Neural progenitor cell (in vitro differentiated cells): ENCODE measurements at places on chromosomes 4 and X.
A peak's percentile ranks its signal among the peaks of the same experiment; 100 is the strongest.

- peak; percentile 10 for DNase-seq
Measured at GRCh38 chr4:139658185-139658584, 7.4 kb upstream of the MGST2 start.

DNA sequence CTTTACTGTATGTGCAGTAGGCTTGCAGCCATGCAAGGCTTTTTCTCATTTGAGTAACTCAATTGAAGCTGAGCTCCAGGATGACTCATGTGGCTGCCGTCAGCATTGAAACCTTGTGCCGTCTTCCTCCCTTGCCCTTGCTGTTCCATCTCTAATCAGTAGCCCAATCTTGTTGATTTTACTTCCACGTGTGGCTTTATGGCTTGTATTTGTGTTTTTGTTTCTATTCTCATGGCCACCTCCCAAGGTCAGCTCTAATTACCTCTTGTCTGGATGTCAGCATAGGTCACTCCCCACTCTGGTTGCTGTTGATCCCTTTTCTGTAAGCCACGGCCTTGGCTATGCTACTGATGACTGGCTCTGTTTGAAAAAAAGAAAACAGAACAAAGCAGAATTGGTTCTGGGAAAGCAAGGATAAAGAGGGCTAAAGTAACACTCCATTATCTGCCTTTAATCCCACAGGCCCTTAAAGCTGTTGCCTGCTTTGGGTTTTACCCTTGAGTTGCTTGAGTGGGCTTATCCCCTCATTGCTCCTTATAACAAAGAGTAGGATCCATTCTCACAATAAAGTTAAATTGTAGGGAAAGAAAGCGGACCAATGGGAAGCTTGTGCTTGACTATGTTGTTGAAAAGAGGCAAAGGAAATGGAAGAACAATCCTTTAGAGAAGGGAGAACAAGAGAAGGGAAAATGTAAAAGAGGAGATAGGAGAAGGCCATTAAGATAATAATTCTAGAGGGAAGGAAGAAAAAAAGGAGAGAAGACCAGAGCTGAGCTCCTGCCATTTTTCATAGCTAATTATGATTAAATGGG is 173.9 kb upstream of the PGRMC2 start:
- DNase-seq, result peak; percentile 88

GRCh38 chr4:133130171-133130570 is 18.9 kb upstream of the PCDH10 start:
- DNase-seq, result no peak

DNA sequence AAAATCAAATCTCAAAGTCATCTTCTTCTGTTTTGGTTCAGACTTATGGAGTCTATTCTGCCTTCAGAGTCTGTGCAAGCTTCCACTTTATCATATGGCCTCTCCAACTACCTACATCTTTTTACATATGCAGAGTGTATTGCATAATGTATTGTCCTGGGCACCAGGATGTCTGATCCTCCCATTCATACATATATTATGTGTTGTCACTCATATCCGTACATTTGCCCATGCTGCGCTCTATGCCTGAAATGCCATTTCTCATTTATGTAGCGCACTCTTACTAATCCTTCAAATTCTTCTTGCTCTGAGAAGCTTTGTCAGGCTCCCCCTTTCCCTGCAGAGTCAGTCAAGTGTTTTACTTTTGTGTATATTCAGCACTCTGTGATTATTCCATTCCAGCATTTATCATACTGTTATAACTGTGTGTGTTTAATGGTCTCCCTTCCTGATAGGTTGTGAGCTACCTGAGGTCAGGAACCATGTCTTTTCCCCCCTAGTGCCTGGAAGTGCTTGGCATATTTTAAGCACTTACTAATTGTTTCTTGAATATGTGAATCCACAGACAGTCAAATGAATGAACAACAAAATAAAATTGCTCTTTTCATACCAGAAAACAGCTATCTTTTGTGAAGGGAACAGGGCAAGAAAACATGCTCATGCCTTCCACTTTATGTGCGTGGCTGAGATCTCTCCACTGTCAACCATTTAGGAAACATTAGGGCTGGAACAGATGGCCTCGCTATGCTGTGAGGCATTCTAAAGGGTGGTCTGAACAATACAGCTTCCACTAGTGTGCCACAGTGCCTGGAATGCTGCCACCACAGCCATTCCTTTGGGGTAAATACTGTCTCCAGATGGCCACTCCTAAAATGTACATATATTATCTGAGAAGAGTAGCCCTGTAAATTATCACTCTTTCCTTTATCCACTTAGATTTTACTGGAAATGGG is 81.8 kb downstream of the GLUD2 start:
- DNase-seq, result no peak

DNA sequence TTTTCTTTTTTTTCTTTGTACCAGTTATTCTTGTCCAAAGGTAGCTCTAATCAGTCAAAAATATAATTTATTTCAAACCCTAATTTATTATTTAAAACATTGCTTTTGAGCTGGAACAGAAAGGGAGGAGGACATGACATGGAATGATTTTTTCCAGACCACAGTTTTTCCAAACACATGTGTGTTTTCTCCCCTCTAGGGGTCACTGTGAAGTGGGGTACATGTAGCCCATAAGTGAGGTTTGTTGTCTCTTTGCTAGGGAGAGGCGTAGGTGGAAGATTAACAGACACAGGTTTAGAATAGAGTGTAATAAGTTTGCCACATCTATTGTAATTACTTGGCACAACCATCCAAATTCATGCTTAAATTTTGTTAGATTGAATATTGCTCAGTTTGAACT is 83.0 kb downstream of the TNIP2 start:
- DNase-seq, result peak; percentile 21

- peak; percentile 49 for DNase-seq
Measured at GRCh38 chr4:39446842-39447573, 11.7 kb downstream of the RPL9 start.

- no peak for DNase-seq
Measured at GRCh38 chrX:16843208-16843909, 26.8 kb downstream of the RBBP7 start.

GRCh38 chr4:183773790-183774189 is 114.7 kb downstream of the TRAPPC11 start:
- DNase-seq, result no peak

GRCh38 chr4:76420762-76421581 is at the start of gene CCDC158:
TSS of gene CCDC158 (minus strand) at chr4:76421141. CDS start at chr4:76403207, 17,934 bp downstream.
- no peak for DNase-seq

- no peak for DNase-seq
Measured at GRCh38 chr4:8255698-8256441, 13.7 kb upstream of the HTRA3 start.

DNA sequence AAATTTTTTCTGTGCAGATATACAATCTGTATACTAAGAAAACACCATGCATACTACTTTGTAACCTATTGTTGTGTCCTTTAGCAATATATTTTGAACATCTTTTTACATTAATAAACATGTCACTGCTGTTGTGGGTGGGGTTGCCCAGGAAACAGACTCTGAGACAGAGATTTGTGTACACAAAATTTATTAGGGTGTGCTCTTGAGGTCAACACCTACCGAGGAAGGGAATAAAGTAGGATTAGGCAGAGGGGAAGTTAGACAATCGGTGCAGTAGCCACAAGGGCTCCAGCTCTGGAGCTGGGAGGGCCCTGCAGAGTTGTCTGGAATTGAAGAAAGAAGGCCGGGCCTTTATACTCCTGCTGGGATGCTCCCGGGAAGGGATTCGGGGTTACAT is 56.4 kb downstream of the CXorf58 start:
- DNase-seq, result peak; percentile 48

DNA sequence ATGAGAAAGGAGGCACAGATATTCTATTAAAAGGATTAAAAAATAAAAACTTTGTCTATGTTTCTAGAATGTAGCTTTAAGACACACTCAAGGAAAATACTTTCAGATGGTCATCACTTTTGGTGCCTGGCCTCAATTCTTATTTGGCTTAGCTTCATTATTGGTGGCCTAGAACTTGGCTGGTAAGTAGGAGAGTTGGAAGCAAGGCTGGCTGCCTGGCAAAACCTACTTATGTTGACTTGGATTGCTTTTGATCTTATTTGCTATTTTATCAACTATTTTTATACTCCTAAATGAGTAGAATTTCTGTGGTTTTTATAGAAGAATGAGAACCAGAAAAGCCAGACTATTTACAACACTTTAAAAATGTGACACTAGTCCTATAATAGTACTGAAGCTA is 35.3 kb upstream of the JADE3 start:
- no peak for DNase-seq

GRCh38 chr4:151888367-151888866 is 127.6 kb upstream of the GATB start:
- no peak for DNase-seq

DNA sequence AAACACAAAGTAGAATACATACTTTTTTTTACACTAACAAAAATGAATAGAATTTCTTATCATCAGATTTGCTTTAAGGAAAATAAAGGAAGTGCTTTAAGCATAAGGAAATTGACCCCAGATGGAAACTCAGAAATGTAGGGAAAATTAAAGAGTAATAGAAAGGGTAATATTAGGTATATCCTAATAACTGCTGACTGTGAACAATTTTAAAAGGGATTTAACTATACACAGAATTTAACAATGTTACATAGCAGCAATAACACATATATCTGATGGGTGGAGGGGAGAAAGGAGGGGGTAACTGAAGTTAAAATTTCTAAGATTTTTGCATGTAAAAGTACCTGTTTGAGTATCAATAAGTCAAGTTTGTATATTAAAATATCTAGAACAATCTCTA is 8.6 kb downstream of the CDKL2 start:
- no peak for DNase-seq

DNA sequence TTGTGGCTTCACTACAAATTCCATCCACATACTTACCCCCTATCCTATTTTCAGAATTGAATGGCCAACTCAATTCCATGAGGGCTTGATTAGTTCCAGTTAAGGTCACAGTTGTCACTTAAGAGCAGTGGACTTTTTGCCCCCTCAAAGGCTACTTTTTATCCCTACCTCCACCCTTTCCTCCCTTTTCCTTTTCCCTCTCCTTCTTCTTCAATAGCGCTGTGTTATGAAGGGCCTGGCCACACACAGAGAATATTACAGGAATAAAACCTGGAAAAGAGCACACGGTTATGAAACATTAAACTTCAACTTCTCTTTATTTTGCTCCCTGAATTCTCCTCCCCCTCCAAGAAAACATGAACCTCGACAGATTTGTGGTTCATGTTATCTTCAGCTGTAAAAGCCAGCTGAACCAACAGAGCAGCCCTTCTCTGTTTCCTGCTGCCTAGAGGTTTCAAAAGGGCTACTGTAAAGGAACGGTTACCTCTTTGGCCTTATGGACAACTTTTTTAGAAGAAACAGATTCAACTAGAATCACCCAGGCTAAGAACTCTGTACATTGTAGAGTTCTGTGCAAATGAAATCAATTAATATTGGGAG is 87.0 kb upstream of the RPL34 start:
- DNase-seq, result no peak

GRCh38 chr4:42709392-42710065 is 52.6 kb upstream of the ATP8A1 start:
- no peak for DNase-seq

DNA sequence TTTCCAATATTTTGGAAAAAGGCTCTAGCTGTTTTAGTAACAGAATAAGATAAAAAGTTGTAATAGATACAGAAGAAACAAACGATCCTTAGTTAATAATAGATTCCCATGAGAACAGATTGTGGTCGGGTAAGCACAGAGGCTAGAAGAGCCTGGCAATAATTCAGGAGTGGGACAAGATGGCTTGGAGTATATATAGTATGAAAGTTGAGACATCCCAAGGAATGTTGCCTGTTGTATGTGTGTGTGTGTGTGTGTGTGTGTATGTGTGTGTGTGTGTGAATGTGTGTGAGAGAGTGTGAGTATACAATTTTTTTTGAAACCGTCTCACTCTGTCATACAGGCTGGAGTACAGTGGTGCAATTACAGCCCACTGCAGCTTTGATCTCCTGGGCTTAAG is 150.7 kb downstream of the PDGFC start:
- no peak for DNase-seq

DNA sequence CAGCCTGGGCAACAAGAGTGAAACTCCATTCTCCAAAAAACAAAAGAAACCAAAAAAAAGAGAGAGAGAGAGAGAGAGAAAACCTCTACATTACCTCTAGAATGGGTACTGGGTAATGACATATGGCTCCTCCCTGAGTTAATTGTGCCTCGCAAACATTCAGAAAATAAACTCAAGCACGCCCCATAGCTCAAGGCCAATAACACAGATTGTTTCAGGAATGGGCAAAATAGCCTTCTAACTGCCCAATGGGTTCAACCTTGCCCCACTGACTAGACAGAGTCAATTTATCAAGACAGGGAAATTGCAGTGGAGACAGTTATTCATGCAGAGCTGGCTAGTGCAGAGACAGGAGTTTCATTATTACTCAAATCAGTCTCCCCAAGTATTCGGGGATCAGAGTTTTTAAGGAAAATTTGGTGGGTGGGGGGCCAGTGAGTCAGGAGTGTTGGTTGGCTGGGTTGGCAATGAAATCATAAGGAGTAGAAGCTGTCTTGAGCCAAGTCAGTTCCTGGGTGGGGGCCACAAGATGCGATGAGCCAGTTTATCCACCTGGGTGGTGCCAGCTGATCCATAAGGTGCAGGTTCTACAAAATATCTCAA is 25.1 kb downstream of the NIPAL1 start:
- no peak for DNase-seq

DNA sequence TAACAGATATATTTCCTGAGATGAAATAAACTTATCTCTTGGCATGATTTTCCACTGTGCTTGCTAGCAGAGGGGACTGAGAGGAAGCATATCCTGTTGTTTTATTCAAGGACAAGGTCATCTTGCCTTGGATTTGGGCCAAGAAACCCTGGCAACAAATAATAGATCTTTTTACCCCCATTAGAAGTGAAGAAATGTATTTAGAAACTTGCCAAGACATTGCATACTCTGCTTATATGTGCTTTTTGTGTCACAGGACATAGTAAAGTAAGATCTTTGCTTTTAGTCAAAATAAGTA is 170.2 kb downstream of the RAPGEF2 start:
- no peak for DNase-seq

- no peak for DNase-seq
Measured at GRCh38 chr4:165915215-165915614, 42.2 kb downstream of the TLL1 start.

GRCh38 chr4:147288512-147288911 is 192.4 kb upstream of the EDNRA start:
- no peak for DNase-seq

GRCh38 chr4:123893011-123893981 is 496.7 kb downstream of the SPRY1 start:
- no peak for DNase-seq

- peak; percentile 72 for DNase-seq
Measured at GRCh38 chr4:186554539-186554913, 841 bp downstream of the MTNR1A start.

DNA sequence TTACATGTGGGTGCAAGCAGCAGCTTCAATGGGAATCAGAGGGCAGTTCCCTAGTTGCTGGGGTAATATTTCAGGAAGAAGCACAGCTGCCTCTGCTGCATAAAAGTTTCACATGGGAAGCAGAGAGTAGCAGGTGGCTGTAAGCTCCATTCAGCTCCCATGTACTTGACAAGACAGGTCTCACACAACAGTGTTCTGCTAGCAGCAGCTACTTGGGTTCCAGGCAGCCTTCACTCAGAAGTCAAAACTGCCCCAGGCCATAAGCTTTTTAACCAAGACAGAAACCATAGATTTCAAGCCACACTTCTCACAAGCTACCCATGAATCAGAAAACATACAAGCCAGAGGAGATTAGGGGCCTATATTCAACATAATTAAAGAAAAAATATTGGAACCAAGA is 41.4 kb upstream of the SPIN2A start:
- DNase-seq, result no peak
